ENCODE measurements at places on chromosomes 5 and 9.

DNA sequence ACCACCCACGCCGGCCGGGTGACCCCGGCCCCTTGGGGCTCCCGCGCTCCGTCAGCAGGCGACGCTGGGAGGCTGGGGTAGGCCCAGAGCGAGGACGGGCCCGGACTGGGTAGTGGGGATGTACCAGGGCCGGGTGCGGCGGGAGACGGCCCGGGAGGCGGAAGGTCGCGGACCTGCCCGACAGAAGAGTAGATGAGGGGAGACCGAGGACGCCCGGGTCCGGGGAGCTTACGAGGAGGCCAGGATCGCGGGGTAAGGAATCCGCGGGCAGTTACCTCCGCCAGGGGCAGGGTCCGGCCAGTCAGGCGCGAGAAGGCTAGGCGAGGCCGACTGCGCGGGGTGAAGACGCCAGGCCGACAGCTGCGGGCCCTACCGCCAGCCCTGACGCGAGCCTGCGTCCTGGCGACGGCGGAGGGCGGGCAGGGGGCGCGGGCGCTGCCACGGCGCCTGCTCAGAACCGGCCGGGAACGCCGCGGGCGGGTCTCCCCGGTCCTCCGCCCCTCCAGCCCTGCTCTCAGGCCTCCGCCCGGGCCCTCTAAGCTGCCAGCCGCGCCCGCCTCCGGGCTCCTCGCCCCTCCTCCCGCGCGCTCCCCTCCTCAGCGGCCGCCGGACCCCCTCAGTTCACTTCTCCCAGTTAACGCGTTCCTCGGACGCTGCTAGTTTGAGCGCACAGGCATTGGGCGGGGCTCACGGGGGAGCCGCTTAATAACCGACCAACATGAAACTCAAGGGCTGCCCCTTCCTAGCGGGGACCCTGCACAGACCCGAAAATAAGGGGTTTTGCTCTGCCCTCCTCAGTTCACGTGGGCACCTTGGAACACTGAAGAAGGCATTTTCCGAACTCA, at the start of gene CPLANE1:
Gene CPLANE1, minus strand, starts transcription at position 407 of the 845 bp plus-strand sequence. CDS start 1,678 bp downstream, outside the sequence.
- peak; percentile 24 for DNase-seq

DNA sequence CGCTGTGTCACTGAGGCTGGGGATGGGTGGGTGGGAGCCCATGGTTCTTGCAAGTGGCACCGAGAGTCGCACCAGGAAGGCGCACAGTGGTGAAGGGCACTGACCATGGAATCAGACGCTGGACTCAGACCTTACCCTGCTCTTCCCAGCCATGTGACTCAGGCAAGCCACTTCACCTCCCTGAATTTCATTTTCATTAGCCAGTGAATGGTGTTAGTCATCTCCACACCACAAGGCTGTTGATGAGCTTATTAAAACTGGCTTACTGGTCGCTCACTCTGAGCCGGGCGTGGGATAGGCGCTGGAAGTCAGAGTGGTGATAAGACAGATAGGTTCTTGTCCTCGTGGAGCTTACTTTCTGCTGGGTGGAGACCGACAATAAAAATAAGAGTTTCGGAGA, 25.1 kb downstream of the FGF18 start:
- no peak for DNase-seq

GRCh38 chr9:134486596-134486995, 155.0 kb upstream of the COL5A1 start:
- no peak for DNase-seq

DNA sequence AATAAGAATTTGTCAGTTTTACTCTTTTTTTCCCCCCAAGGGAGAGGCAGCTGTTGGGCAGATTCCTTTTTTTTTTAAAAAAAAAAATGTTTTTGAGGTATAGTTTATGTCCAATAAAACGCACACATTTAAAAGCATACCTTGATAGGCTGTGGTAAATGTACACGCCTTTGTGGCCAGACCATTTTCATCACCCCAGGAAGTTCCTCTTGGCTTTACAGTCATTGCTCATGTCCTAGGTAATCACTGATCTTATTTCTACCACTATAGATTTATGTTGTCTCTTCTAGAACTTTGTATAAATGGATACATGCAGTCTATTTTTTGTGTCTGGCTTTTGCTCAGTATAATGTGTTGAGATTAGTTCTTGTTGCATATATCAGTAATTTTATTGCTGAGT, 9.8 kb downstream of the SUB1 start:
- DNase-seq = no peak

- no peak for DNase-seq
Observed at GRCh38 chr5:12323637-12324229, 419.5 kb upstream of the CTNND2 start.

DNA sequence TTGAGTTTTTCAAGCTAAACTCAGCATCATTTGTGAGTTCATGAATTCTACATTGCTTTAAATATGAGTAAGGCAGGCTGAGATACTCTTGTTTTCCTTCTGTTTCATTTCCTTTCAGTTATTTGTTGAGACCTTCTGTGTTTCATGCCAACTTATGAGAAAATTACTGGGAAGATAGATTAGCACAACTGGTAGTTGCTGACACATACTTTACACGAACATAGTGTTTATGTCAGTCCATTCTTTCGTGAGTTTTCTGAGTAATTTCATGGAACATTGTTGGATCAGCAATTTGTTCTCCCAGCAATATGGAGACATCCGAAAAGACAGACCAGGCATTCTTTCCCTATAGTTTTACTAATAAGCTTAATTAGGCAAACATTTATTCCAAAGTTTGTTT, 102.0 kb upstream of the SMC5 start:
- no peak for DNase-seq

DNA sequence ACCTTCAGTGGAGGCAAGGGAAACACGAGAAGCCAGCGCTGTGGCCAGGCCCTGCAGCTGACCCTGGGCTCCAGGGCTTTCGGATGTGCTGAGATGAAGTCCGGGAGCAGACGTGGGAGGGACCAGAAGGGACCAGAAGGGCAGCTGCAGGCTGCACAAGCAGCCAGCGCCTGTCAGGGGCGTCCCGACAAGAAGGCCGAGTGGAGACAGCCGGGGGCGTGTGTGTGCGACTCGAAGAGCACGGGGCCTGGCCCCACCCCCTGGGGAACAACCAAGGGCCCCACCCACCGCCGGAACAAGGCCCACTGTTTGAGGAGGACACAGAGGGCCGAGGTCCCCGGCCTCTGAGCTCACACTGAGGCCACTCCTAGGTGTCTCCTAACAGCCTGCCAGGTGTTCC, 31.4 kb downstream of the SLC12A7 start:
- no peak for DNase-seq

DNA sequence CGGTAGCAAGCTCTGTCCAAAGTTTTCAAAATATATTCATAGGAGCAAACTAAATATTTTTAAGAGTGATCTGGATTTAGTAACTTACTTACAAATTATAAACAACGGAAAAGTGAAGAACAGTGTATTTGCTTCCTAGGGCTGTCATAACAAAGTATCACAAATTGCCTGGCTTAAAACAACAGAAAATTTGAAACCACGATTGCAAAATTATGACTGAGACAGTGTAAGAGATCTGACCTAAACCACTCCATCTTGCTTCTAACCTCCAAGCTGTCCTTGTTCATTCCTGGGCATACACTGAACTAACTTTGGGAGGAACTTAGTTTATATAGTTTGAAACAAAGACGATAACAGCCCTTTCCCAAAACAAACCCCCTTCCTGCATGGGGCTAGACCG, 202.0 kb upstream of the CDH6 start:
- no peak for DNase-seq

All from activated T-helper 9 cell treated with anti-CD3 and anti-CD28 coated beads, Interleukin-2, amount 50 U/mL, for 16 hours (primary cell).